Activated T-helper 1 cell treated with anti-CD3 and anti-CD28 coated beads, Interleukin-2, amount 50 U/mL, for 16 hours (primary cell): ENCODE measurements at places on chromosomes 13 and 19.
A peak's percentile ranks its signal among the peaks of the same experiment; 100 is the strongest.

- DNase-seq: no peak
These were observed 2.2 kb upstream of the COX6B1 start for GRCh38 chr19:35645680-35646511.

GRCh38 chr19:15318241-15318691, 14.1 kb downstream of the BRD4 start:
- DNase-seq: no peak

DNA sequence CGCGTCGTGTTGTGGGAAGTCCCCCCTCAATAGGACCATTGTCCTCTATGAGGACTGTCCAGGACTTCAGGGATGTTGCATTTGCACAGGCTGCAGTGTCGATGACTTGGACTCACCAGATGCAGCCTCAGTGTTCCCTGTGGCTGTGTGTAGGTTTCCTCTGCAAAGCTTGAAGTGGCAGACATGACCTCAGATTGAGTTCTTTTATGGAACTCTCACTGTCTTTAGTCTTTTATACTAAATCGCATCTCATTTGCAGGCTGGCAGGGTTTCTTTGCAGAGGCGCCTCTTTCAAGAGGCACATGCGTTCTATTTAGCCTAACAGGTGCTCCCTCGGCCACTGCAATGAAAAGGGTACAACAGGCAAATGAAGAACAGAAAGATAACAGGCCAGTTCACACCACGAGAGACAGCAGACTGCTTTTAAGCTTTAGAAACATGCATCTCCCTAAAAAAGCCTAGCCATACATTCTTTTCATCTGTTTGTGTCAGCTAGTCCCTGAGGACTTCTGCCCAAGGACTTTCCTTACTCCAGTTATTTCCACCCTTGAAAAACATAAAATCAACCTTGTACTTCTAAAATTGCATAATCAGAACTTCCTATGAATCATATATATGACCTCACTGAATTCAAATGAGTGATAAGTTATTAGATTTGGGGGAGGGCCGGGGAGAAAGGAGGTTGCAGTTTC, 118.4 kb downstream of the RAB20 start:
- no peak for DNase-seq

- DNase-seq: no peak
These were observed 8.3 kb downstream of the TEX29 start for GRCh38 chr13:111328574-111329410.

GRCh38 chr13:23160638-23161480, 19.9 kb upstream of the SGCG start:
- no peak for DNase-seq

DNA sequence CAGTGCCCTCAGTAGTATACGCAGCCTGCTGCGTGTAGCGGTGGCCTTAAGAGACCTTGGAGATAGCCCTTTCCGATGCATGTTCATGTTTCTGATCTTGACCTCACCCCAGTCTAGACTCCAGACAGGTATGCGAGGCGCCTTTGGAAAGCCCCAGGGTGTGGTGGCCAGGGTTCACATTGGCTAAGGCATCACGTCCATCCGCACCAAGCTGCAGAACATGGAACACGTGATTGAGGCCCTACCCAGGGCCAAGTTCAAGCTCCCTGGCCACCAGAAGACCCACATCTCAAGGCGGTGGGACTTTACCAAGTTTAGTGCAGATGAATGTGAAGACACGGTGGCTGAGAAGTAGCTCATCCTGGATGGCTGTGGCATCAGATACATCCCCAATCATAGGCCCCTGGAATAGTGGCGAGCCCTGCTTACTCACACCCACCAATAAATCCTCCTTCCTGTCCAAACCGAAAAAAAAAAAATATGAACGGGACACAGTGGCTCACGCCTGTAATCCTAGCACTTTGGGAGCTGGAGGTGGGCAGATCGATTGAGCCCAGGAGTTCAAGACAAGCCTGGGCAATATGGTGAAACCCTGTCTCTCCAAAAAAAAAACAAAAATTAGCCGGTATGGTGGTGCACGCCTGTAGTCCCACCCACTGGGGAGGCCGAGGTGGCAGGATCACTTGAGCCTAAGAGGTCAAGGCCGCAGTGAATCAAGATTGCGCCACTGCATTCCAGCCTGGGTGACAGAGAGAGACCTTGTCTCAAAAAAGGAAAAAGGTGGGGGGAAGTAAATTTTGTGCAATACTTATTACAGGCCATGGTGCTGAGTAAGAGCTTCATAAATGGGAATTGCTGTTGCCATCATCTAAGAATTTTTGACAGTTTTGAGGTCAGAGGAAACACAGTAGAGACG, 12.4 kb upstream of the CBLC start:
- DNase-seq: no peak

- no peak for DNase-seq
These were observed 28.2 kb downstream of the KCNC3 start for GRCh38 chr19:50300814-50301606.

DNA sequence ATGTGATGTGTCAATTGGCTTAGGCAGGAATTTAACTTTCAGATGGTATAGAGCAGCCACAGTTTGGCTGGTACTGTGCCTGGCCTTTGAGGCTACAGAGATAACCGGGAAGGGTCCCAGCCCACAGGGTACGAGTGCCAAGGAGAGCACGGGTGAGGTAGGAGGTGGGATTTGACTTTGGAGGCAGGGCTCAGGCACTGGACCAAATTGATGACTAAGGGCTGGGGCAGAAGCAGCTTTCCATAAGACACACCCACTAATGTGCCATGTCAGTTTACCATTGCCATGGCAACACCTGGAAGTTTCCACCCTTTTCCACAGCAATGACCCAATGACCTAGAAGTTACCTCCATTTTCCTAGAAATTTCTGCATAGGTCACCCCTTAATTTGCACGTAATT, 466.2 kb downstream of the TSHZ3 start:
- DNase-seq: no peak

GRCh38 chr19:55141696-55142095, 7.3 kb downstream of the TNNT1 start:
- no peak for DNase-seq

DNA sequence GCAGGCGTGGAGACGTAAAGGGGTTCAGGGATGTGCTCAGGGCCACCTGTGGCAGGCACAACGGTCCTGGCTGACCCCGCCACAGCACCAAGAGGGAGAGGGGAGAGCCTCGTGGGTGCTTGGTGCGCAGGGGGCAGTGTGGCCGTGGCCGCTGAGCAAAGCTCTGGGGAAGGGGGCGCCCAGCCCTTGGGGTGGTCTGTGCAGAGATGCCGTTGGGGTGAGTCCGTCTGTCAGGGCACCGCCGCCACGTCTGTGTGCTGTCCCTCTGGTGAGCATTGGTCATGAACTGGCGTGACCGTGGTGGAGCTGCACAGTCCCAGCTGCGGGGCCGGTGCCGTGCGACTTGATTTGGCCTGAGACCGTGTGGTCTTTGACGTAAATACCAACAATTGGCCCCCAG, 15.3 kb downstream of the GNA11 start:
- DNase-seq: no peak

DNA sequence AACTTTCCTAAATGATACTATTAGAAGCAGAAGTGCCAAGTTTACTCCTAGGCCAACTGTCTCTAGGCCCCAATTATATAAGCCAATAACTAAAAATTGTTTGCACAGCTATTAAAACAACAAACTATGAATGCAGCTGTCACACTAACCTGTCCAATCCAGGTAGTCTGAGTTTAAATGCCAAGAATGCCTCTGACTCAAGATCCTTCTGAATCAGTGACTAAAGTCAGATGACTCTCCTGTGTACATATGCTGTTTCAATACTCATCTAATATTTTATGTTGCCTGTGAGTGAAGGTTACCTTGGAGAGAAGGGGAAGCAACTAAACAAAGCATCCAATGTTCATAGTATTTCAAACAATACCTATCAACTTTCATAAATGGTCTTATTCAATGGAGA, 257.0 kb downstream of the ENOX1 start:
- no peak for DNase-seq

- no peak for DNase-seq
These were observed 8.6 kb upstream of the SERP2 start for GRCh38 chr13:44365008-44365407.

DNA sequence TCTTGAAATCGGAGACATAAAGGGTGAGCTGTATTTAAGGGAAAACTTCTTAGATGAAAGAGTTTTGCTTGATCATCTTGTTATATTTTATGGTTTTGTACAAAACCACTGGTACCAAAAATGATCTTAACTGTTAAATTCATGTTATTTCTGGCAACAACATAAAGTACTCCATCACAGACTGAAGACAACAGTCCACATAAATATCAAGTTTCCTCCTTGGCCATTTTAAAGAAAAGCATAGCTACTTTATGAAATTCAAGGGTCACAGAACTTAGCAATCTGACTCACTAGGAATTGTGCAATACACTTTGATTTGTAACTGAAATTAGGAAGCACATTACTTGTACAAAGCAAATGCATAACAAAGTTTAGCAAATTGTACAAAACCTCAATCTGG, 66.3 kb downstream of the TBC1D4 start:
- no peak for DNase-seq

GRCh38 chr13:23147827-23148226, 33.0 kb upstream of the SGCG start:
- DNase-seq: no peak

DNA sequence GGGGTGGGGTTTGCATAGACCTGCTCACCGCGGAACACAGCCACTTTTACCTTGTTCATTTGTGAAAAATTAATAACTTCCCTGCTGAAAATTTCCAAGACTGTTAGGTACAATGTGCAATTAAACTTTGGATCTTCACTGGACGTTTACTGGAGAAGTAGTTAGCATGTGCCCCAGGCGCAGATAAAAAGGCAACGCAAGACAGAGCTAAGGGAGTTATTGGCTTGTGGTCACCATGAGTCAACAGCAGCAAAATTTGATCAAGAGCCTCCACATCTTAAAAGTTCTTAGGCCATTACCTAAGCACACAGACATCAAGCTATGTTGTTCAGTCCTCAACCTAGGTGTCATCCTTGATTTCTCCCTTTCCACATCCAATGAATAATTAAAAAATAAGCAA, 257.0 kb downstream of the LHFPL6 start:
- DNase-seq: no peak

- no peak for DNase-seq
These were observed 228.2 kb downstream of the PCDH20 start for GRCh38 chr13:61187471-61187870.

DNA sequence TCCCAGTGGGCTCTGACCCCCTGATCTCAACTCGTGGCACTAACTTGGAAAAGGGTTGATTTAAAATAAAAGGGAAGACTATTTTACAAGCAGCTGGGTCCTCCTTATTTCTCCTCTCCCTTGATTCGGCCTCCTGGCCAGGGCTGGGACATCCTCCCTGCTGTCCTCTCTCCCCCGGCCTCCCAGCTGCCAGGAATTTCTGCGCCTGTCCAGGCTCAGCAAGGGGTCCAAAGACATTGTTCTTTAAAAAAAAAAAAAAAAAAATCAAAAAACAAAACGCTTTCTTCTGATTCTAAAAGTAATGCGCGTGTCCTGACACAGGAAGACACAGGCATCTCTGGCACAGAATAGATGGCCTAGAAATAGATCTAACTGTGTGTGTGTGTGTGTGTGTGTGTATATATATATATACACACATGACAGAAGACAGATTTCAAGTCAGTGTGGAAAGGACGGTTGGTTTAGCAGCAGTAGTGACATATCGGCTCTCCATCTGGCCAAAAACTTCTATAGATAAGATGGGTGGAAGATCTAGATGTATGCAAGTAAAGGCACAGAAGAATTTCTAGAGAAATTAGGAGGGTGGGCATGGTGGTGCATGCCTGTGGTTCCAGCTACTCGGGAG, 12.3 kb upstream of the LENG8 start:
- DNase-seq: no peak

GRCh38 chr13:69737129-69737935, 370.3 kb upstream of the ATXN8OS start:
- no peak for DNase-seq

DNA sequence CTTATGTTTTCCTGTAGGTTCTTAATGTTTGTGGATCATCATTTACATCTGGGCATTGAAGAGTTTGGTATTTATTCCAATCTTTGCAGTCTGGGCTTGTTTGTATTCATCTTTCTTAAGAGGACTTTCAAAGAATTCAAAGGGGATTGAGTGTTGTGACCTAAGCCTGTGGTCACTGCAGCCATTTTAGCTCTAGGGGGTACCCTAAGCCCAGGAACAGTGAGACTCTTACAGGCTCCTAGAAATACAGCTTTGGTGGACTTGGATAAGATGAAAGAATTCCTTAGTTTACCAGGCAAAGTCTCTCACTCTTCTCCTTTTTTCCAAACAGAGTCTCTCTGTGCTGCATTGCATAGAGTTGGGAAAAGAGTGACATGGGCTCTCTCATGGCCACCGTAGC, 2539.0 kb upstream of the PCDH20 start:
- DNase-seq: no peak

DNA sequence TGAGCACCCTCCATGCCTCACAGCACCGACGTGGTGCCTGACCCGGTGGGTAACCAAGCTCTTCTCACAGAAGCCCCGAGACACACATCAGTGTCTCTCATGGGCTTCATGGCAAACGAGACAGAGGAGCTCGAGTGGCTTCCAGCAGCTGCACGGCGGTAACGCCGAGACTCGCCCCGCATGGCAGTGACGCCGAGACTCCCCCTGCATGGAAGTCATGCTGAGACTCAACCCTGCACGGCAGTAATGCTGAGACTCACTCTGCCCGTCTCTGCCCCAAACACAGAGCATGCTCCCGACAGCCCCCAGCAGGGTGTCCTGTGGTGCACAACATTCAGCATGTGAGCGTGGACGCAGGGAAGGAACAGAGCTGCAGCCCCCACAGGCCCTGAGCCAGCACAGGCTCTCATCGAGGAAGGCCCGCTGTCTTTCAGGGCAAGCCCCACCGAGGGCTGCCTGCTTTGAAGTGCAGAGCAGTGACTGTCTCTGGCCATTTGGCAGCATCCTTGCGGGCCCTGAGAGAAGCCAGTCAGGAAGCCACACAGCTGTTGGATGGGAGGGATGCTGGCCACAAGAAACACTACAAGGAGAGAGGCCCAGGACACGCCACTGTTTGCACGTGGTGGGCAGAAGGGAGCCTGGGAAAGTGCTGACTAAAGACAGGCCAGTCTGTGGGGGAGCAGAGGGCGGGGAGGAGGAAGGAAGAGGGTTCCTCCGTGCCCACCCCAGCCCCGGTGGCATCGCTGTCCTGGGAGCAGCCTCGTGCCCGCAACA, 9.5 kb downstream of the GAS6 start:
- DNase-seq: peak; percentile 3
